ENCODE measurements at places on chromosomes 11 and 22. TPM values are rescaled to one million over a fixed set of nuclear protein-coding genes. Genes with fewer than 3 reads are reported as not detected.

Gene C22orf31
- not detected for total RNA-seq

Gene TSPAN18
- 18.3 TPM for total RNA-seq

Gene MOGAT2
- total RNA-seq, result 0.12 TPM

Gene MMP7
- 0.61 TPM for total RNA-seq

Gene MS4A14
- total RNA-seq, result not detected

Gene CALCA
- not detected for total RNA-seq

Gene OR52I1
- total RNA-seq, result not detected

Gene CLDN5
- 0.32 TPM for total RNA-seq

Gene OR52N4
- not detected for total RNA-seq

Gene PHLDA2
- total RNA-seq, result 309 TPM

Gene BACE1-AS
- total RNA-seq, result 10.2 TPM

Gene TEX54
- total RNA-seq, result not detected

Gene SEPTIN3
- total RNA-seq, result 9.3 TPM

Gene OR5AR1
- not detected for total RNA-seq

Gene CDKN1C
- total RNA-seq, result 24.0 TPM

Gene GAL3ST3
- total RNA-seq, result not detected

Gene CHRNA10
- 3.0 TPM for total RNA-seq

Gene GTSE1
- total RNA-seq, result 46.1 TPM

Gene OR8D1
- total RNA-seq, result not detected

Gene SF3A1
- 230 TPM for total RNA-seq

Gene KCNJ1
- total RNA-seq, result 0.15 TPM

Gene ANO9
- 70.3 TPM for total RNA-seq

Data from HCT116 (cell line).